ENCODE measurements at places on chromosomes 3 and 15.

DNA sequence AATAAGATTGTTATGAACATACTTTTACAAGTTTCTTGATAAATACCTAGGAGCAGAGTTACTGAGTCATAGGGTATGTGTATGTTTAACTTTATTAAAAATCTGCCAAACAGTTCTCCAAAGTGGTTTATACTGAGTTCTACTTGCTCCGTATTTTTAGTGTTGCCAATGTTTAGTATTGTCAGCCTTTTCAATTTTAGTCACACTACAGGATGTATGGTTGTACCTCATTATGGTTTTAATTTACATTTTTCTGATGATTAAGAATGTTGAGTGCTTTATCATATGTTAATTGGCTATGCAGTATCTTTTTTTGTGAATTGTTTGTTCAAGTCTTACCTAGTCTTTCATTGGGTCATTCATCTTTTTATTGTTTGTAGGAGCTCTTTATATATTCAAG lies 4.3 kb downstream of the TMOD3 start:
- peak; percentile 44 for DNase-seq

- DNase-seq: no peak
Measured at GRCh38 chr15:41855261-41855961, 16.8 kb downstream of the PLA2G4B start.

- no peak for DNase-seq
Measured at GRCh38 chr15:101039461-101039860, 120.3 kb downstream of the LRRK1 start.

DNA sequence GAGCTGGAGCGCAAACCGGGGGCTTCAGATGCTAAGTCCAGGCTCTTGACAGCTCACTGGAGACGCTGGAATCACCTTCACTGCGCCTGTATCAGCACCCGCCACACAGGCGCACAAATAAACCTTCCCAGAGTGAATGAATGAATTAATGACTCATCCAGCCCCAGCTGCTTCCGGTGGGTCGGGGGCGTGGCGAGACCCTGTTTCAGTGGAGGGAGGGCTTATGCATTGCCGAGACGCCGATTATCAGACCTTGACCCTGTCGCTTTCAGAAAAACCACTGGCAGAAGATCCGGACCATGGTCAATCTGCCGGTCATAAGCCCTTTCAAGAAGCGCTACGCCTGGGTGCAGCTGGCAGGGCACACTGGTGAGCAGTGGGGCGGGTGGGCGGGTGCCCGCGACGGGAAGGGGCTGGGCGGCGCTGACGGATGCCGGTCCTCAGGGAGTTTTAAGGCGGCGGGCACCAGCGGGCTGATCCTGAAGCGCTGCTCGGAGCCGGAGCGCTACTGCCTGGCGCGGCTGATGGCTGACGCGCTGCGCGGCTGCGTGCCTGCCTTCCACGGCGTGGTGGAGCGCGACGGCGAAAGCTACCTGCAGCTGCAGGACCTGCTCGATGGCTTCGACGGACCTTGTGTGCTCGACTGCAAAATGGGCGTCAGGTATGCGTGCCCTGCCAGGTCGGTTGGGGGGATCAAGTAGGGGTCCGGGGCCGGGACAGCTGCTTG lies 7.7 kb downstream of the ITPKA start:
- DNase-seq: peak; percentile 46

Data from activated CD4-positive, alpha-beta T cell treated with anti-CD3 and anti-CD28 coated beads, Interleukin-2, Interleukin-6, amounts not matched to agents 100 ng/mL and 50 ng/mL, durations not matched to agents 16 hours and 8 hours (primary cell).